Dorsolateral prefrontal cortex (tissue), 122 donors: ENCODE measurements at places on chromosomes 12 and 14. TPM values are rescaled to one million over a fixed set of nuclear protein-coding genes. Genes with fewer than 3 reads are reported as not detected.
A peak's percentile ranks its signal among the peaks of the same experiment; 100 is the strongest.

DNA sequence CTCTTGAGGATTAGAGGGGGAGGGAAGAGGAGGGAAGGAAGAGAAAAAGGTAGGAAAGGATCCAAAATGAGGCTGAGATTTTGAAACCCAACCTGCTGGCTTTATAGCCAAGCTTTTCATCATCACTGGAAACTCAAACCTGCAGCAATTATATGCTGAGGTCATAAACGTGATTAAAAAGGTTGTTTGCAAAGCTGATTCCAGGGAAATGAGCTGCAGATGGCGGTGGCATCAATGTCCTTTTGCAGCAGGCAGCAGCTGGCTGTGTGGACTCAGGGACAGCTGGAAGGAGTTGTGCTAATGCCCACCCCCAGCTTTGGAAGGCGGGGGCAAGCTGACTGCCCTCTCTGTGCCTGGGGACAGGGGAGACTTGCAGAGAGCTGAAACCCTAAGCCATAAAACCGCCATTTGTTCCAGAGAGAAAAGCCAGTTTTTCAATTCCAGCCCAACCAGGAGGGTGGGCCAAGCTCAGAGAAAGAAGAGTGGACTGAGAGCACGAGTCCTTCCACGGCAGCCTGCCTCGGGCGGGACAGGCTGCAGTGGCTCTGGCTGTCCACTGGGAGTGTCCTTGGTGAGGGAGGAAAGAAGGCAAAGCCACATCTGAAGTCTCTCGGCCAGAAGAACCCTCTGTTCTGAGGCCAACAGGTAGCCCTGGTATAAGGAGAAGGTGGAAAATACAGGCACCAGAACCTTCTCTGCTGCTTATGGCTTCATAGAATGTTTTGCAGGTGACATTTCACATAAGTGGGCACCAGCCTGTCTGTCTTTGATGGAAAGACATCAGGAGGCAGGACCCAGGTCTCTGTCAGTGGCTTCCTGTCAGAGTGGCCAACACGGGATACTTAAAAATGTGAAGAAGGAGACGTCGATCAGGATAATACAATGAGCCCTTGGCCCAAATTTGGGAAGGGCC lies 90.7 kb downstream of the SINHCAF start:
- no peak for DNase-seq

GRCh38 chr14:102181187-102181586 lies 41.5 kb downstream of the WDR20 start:
- no peak for DNase-seq

GRCh38 chr12:32159925-32160324 lies 53.3 kb downstream of the BICD1 start:
- DNase-seq = no peak

PRB2 gene
- total RNA-seq = 5.0 TPM

AICDA gene
- not detected for total RNA-seq

SIX1 gene
- 0.45 TPM for total RNA-seq

DNA sequence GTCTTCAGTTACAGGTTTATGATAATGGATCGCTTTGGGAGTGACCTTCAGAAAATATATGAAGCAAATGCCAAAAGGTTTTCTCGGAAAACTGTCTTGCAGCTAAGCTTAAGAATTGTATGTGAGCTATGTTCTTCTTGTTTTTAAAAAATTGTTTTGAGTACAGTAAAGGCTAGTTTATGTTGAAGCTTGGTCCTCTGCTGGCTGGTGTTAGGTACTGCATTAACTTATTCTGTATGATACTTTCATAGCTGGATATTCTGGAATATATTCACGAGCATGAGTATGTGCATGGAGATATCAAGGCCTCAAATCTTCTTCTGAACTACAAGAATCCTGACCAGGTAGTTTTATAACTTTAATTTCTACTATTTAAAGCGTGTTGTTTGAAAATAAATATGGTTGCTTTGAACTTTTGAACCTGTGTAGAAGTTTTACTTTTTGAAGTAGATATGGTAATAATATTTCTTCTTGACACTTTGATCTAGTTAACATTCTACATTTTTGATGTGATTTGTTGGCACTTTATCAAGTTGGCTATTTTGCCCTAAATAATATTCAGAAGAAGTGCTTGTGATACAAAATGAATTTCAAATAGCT lies 55.7 kb downstream of the VRK1 start:
- no peak for DNase-seq

DNA sequence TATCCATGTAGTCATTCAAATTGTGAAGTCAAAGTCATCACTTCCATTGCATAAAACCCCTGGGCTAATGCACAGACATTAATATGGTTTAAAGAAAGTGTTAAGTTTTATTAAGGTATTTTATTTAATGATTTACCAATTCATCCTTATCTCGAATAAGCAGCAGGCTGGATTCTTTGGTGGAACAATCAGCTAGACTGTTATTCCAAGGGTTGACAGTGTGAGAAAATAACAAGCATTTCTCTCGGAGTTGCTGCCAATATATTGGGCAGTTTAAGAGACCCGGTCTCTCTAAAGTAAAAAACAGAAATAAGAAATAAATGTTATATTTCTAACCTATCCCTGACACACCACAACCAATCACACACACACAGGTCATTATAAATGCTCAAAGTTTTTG lies 9.4 kb downstream of the KLRB1 start:
- no peak for DNase-seq

DNA sequence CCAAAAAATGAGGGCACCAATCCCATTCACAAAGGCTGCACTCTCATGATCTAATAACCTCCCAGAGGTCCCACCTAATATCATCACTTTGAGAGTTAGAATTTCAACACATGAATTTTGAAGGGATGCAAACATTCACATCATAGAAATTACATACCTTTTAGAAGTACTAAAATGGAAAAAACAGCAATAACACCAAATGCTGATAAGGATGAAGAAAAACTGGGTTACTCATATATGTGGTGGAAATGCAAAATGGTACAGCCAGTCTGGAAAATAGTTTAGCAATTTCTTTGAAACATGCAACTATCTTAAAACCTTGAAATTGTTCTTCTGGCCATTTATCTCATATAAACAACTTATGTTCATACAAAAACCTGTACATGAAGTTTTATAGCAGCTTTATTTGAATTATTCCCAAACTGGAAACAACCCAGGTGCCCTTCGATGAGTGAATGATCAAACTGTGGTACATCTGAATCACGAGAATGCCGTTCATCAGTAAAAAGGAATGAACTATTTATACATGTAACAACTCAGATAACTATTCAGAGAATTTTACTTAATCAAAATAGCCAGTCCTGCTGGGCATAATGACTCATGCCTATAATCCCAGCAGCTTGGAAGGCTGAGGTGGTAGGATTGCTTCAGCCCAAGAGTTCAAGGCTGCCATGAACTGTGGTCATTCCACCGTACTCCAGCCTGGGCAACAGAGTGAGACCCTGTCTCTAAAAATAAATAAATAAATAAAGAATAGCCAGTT lies 109.4 kb upstream of the SSTR1 start:
- DNase-seq = no peak

SERPINA9 gene
- not detected for total RNA-seq

DNA sequence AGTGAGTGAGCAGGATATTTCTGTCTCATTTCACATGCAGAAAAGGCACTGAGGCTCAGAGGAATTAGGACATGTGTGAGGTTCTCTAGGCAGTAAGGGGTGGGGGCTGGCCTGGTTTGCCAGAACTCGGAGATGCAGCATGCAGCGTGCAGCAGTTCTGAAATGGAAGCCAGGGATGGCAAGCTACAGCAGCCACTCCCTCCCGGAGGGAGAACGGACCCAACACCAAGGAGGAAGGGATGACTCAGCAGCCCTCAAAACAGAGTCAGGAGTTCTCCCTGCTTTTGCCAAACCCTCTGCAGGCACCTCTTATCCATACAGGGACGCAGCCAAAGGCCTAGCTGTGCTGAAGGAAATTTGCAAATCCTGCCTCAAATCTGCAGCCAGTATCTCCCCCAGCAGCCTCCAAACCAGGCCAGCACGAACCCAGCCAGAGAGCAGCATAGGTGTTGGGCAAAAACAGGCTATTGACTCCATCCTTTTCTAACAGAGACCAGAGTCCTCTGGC lies 10.3 kb upstream of the SERPINA3 start:
- peak; percentile 55 for DNase-seq

DNA sequence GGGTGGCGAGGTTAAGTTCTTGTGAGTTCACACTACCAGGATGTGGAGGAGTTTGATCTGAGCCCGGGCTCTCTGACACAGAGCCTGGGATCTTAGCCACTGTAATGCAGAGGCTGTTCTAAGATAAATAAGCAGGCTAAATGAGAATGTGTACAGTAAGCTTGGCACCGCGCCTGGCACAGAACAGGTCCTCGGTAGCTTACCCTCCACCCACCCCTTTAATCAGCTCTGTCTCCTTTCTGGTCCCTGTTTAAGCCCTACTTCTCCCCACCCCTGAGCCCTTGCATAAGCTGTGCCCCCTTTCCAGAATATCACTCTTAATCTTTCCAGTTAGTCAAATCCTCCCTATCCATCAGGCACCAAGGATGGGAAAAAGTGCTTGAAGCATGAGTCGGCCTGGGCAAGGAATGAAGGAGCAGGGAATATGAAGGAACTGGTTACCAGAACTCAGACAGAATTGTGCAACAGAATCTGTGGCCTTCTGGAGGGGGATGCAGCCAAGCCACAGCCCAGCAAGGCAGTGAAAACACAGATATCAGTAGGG lies 32.8 kb upstream of the CMKLR1 start:
- no peak for DNase-seq

PIANP gene
- 94.1 TPM for total RNA-seq

KRT74 gene
- not detected for total RNA-seq

SDR9C7 gene
- 1.4 TPM for total RNA-seq

GRCh38 chr12:57803319-57803893 lies 15.1 kb downstream of the AVIL start:
- no peak for DNase-seq

OAS2 gene
- total RNA-seq = 5.2 TPM

HHIPL1 gene
- 35.8 TPM for total RNA-seq

GPR68 gene
- 4.4 TPM for total RNA-seq

GRCh38 chr14:64005822-64006221 lies 153.0 kb downstream of the SYNE2 start:
- DNase-seq = no peak

GRCh38 chr12:52587563-52587962 lies 13.7 kb downstream of the KRT72 start:
- no peak for DNase-seq

GRCh38 chr14:56501909-56502530 lies 77.6 kb upstream of the TMEM260 start:
- no peak for DNase-seq

DNA sequence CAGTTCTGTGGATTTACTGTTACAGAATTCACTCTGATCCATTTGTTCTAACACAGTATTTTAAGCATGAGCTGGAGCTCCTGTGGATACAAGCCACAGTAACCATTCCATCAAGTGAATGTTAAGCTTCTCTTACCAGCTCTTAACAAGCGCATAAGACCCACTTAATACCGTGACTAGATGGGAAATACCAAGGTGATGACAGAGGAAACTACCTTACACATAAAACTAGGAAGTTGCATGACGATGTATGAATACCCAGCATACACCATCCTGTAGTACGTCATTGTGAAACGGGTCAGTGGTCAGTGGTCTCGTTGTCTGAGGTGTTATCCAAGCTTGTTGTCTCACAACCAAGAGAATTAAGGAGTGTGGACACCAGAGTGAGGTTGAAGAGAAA lies 2.0 kb upstream of the GALC start:
- no peak for DNase-seq

GRCh38 chr12:95179011-95179410 lies 38.3 kb downstream of the FGD6 start:
- DNase-seq = no peak

TAMALIN gene
- total RNA-seq = 62.1 TPM

AKAP6 gene
- total RNA-seq = 229 TPM

CLEC7A gene
- total RNA-seq = 5.8 TPM

GRCh38 chr14:33542338-33543287 lies 408.3 kb downstream of the EGLN3 start:
- DNase-seq = no peak

NRXN3 gene
- 148 TPM for total RNA-seq

GRCh38 chr12:53937099-53937498 lies 1.5 kb upstream of the HOXC13 start:
- no peak for DNase-seq

DNA sequence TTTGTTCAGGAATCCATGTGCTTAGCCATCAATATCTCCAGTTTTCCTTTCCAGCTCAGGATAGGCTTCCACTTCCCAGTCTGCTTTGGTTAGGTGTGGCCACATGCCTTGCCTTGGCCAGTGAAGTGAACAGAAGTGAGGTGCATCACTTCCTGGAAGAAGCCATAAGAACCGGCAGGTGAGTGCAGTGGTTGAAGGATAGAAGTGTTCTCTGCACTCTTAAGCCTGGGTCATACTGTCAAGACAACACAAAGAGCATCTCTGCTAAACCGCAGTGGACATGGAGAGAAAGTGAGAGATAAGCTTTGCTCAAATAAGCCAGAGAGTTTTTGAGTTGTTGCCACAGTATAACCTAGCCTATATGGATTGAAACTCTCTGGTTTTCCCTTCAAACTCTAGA lies 11.4 kb downstream of the GNG2 start:
- DNase-seq = no peak

GRCh38 chr12:79344855-79345847 lies 345.6 kb downstream of the PAWR start:
- DNase-seq = peak; percentile 36

GRCh38 chr12:47717443-47718193 lies 7.7 kb downstream of the ENDOU start:
- DNase-seq = peak; percentile 84

NUAK1 gene
- total RNA-seq = 121 TPM

- no peak for DNase-seq
These were observed 12.6 kb downstream of the GPRC5A start for GRCh38 chr12:12903642-12904609.

GRCh38 chr14:86321151-86321550 lies 791.2 kb downstream of the FLRT2 start:
- no peak for DNase-seq

GRCh38 chr12:127048057-127048456 lies 1218.9 kb upstream of the TMEM132C start:
- DNase-seq = no peak

DNA sequence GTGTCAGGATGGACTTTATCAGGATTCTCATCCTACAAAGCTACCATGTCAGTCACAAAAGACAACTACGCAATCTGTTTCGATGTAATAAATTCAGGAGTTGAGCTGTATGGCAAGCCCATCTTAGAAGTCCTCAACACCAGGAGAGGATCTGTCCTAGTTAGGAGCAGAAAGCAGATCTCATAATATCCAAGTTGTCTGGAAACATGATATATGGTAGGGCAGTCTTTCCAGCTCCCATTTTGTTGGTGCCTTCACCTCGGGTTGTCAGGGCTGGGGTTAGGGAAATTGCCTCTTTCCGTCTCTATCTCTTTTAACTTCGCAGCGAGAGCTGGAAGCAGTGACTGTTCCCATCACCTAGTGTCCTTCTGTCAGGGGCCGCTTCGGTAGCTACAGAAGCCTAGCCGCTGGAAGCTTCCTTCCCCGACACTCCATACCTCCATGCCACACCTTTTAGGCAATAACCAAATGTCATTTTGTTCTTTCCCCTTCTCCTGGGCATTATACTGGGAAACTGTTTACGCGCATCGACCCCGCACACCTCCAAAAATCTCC lies 1.4 kb downstream of the NIN start:
- DNase-seq = no peak

DNA sequence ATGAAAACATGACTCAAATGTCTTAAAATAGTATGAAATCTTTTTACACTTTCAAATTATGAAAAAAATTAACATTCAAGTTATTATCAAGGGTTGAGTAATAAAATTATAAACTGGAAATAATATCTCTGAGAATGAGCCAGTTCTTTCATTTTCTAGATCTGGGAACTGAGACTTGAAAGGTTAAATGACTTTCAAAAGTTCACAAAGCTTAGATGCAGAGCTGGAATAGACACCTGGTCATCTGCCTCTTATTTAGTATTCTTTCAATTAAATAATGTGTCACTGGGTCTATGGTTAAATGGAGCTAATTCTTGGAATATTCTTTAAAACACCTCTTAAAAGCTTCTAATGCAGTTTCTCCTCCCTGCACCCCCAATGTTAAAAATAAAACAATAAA lies 86.6 kb downstream of the CDK17 start:
- DNase-seq = no peak
